ENCODE measurements at places on chromosomes 12 and 14.
A peak's percentile ranks its signal among the peaks of the same experiment; 100 is the strongest.

GRCh38 chr14:21527318-21527679, 1.2 kb upstream of the SALL2 start:
- DNase-seq, result no peak

DNA sequence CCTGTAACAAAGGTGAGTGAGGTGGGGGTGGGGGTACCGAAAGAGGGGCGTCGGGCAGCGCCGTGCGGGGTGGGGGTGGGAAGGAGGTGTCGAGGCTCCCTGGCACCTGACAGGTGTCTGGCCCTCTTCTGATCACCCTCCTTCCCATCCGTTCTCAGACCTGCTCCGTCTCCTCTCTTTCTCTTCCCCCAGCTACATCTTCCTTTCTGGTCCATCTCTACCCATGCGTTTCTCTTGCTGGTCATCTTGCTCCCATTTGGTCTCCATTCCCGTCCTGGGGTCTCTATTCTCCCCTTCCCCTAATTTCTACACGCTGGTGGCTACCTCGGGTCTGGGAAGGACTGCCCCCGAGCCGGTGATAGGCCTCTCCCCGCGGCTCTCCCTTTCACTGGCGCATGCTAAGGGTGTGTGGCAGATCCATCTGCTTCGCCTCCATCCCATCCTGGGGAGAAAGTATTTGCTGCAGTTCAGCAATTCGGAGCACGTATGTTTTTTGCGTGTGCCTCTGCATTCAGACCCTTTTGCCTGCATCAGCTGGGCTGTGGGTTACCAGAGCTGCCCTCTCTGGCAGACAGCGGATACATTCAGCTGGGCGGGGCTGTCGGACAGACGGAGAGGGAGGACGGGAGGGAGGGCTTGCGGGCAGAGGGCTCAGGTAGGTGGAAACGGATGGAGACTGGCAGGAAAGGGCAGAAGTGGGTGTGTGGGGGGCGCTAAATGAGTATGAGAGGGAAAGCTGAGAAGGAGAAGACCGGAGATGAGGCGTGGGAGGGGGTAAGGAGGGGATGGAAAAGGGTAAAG, 730 bp downstream of the CLSTN3 start:
- peak; percentile 49 for DNase-seq

DNA sequence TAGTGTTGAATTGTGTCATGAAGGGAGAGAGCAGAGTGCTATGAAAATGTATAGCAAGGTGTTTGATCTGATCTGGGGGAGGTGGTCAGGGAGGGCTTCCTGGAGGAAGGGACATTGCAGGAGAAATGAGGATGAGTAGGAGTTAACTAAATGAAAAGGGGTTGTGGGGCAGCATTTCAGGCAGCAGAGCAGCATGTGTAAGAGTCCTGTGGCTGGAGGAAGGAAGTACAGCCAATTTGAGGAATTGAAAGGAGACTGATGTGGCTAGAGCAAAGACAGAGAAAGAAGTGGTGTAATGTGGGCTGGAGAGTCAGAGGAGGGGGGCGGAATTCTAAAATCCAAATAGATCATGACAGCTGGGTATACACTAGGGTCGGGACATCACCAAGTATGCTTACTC, 20.5 kb downstream of the NPC2 start:
- no peak for DNase-seq

DNA sequence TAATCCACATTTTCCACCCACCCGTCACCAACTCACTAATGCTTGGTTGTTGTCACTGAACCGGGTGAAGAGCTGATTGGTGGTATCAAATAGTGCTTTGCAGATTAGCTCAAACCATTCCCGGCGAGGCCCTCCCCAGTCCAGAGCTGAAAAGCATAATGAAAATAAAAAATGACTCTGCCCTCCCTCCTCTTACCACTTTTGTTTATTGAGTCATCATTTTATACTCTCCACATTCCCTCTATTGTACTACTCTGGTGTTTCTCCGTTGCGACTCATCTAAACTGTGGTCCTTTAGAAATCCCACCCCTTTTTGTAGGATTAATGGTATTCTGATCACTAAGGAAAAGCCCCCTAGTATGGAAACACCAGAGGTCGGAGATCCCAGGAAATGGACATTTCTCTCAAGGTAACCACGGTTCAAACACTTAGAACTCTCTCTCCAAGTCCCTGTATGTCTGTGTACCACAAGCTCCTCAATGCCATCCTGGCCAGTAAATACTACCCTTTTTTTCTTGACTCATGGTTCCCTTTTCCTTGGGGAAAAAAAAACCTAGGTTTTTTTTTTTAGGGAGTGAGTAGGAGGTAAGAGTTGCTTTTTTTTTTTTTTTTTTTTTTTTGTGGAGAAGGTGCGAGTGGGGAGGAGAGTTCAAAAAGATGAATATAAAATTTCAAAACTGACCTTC, 42.0 kb downstream of the AREL1 start:
- DNase-seq, result no peak

DNA sequence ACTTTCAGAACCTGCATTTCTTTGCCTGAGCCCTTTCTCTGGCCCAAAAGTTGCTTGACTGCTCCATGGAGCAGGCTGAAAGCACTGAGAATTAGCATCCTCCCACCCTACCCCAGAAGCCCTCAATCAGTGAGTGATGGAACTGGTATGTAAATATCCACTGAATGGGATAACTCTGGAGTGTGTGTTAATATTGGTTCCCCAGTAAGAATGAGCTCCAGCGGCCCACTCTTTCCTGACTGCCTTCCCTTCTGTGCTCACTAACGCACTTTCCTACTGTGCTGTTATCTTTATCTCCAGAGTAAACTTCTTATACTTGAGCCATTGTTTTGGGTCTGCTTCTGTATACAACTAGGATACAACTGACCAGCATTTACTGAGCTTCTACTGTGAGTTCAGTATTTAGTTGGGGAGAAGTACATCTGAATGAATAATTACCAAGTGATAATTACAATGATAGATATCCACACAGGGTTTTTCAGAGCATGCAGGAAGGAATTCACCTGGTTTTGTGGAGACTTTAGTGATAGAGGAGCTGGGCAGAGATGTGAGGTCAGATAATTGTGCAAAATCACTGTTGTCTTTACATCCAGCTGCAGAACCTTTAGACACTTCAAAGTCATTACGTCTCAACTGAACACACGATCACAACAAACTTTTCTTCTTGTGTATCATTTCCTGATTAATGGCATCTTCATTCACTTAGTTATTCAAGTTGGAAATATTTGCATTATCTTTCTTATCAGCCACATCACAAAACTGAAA, 149.2 kb upstream of the BTG1 start:
- no peak for DNase-seq

DNA sequence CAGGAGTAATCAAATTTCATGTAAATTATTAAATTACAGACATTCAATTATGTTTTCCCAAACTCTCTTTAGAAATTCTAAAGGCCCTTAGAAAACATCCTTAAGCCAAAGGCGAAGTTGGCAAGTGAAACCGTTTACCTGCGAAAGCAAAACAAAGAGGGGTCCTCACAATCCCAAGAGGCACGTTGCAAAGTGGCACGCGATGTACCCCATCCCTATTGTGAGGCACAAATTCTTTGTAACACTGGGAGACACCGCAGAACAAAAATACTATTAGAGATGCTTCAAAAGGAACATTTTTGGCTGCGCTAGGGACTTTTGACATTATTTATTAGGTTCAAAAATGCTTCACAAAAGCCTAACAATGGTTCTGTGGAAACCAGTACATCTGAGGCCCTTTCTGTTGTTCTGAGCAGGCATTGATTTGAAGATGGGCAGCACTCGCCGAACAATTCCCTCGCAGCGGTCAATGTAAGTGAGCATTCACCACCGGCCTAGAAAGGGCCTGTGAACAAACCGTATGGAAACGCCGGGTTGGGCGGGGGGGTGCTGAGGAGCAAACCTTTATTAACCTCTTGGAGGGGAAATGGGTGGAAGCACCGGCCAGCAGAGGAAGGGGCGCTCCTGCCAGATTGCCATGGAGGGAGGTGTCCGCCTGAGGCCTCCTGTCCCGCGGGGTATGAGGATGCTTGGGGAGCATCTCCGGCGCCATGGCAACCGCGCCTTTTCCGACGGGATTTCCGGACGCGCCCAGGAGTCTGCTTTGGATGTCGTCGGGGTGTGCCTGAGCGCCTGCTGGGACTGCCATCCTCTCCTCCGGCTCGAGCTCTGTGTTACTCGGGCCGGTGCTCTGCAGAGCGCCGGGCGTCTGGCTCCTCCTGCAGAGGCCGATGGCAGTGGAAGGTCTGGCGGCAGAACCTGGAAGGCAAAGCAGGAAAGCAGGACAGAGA, 193.9 kb downstream of the C12orf42 start:
- DNase-seq, result no peak
